MM.1S (cell line): ENCODE measurements at places on chromosomes 11 and 22.

- no peak for DNase-seq
Measured at GRCh38 chr11:19605520-19606371, 106.9 kb upstream of the NAV2 start.

DNA sequence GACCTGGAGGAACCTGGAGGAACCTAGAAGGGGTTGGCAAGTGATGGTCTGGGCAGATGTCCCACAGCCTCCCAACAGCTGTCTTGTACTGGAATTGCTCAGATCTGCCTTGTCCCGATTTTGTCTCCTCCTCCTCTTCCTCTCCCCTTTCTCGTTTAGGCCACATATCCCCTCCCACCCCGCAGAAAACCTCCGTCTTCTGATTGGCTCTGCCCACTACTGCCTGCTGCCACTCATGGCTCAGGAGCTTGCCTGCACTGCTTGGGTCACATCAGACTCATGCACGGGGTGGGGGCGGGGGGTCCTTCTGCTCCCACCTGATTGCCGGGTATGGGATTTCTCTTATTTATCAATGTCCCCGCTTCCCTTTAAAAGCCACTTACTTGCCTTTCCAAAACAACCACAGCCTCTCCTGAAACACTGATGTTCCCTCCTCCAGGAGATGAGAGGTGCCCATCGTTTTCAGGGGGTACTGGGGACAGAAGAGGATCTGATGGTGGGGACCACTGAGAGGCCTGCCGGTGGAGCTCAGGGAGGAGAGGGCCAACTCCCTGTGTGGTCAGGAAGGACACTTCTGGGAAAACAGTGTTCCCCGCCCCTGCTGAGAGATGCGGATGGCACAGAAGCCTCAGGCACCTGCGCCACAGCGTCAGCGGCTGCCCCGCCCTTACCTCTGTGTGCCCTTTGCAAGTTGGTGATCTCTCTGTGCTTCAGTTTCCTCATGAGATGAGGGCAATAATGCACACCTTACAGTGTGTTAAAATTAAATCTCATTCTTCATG, 14.7 kb downstream of the TOM1 start:
- DNase-seq, result no peak

- DNase-seq, result peak; percentile 60
Measured at GRCh38 chr11:81787584-81788049, 946.0 kb downstream of the FAM181B start.

DNA sequence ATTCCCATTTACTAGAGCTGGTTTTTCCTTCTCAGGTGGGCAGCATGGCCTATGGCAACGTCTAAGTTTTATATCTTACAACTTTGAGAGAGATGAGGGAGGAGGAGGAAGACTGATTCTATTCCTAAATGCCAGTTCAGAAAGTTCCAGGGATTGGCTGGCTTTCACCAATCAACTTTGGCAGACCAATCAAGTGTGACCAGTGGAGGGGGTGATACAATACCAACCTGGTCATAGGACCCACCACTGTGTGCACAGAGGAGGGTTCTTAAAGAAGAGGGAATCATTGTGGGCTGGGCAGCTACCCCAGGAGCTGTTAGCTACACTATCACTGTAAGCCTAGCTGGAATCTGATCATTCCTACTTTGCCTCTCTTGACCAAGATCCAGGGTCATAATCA, 8.1 kb downstream of the DIXDC1 start:
- no peak for DNase-seq

DNA sequence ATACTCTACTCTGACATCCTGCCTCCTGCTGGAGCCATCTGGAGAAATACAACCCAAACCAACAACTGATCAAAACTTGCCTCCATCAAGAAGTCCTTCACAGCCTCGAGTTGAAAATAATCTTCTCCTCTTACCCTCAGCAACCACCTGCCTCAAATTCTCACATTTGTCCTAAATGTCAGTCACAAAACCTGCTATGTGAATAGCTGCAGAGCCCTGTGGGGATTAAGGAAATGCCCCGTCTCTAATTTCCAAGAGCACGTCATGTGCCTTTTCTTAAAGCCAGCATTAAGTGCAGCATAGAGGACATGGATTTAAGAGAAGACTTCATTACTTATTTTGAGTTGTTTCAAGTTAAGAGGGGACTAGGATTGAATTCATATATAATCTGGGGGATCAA, 105.9 kb downstream of the TRPC6 start:
- DNase-seq, result no peak

GRCh38 chr11:96567176-96567575, 177.4 kb downstream of the JRKL start:
- DNase-seq, result peak; percentile 89
